Stimulated activated CD4-positive, alpha-beta T cell treated with anti-CD3 and anti-CD28 coated beads, TNF-alpha, amount 100 ng/mL, for 1 hour (primary cell): ENCODE measurements at places on chromosomes 11 and 22.

- DNase-seq = no peak
Observed at GRCh38 chr11:128304666-128305485, 282.5 kb downstream of the ETS1 start.

GRCh38 chr11:103622296-103622695, 414.1 kb upstream of the DDI1 start:
- DNase-seq = no peak

GRCh38 chr22:20431511-20432192, 6.0 kb downstream of the SCARF2 start:
- DNase-seq = no peak

DNA sequence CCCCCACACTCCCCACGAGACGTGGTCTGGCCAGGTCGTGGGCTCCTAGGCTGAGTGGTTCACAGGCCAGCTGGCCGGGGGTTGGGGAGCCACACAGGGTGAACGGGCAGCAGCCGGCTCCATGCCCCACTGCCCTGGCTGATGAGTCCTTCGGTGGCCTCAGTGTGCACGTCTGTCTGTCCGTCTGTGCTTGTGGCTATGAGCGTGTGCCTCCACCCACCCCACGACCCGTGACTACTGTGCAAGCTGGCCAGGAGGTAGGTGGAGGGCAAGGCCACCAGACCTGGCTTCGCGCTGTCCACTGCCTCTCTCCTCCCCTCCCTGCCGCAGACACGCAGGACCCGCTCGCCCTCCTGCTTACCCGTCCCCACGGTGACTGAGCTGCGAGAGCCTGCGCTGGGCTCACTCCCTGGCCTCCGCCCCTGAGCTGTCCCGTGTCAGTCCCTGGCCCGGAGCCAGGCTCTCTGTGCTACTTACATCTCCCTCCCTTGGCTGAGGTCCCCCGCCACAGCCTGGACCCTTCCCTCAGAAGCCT, 14.1 kb downstream of the CSDC2 start:
- no peak for DNase-seq

- no peak for DNase-seq
Observed at GRCh38 chr11:69840371-69841169, 21.4 kb upstream of the FGF3 start.

- DNase-seq = no peak
Observed at GRCh38 chr22:46854125-46854870, 91.8 kb downstream of the TBC1D22A start.

DNA sequence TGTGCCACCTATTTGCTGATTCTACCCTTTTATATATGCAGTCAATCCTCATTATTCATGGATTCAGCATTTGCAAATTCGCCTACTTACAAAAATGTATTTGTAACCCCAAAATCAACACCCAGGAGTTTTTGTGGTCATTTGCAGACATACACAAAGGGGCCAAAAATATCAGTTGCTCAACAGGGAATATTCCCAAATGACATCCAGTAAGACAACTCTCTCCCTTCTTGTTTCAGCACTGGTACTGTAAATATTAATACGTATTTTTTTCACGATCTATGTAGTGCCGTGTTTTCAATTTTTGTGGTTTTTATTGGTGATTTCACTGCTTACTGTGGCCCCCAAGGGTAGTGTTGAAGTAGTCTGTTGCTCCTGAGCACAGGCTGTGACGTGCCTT, 11.8 kb upstream of the CAVIN3 start:
- no peak for DNase-seq

DNA sequence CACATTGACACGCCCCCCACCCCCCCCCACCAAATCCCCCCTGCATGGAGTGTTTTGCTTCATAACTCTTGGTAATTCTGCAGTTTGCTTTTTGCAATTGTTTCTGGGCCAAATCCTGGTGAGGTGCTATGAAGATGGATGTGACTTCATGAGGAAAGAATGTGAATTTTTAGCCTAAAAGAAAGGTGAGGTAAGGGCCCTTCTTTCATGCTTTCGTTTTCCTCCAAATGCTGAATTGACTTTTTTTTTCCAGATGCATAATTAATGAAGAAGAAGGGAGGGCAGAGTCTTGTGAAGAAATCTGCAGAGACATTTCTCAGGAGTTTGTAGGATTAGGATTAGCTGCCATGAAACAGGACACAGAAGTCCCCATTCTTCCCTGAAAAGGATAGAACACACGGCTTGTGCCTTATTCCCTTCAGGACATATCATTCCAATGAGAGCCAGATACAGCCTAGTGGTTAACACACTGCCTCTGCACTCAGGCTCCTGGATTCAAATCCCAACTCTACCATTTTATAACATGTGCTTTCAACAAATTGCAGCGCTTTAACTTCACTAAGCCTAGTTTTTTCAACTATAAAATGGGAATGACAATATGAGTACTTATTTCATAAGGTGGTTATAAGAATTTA, 19.6 kb upstream of the TBCEL start:
- no peak for DNase-seq

- DNase-seq = no peak
Observed at GRCh38 chr22:24962094-24962493, 9.6 kb downstream of the KIAA1671 start.

DNA sequence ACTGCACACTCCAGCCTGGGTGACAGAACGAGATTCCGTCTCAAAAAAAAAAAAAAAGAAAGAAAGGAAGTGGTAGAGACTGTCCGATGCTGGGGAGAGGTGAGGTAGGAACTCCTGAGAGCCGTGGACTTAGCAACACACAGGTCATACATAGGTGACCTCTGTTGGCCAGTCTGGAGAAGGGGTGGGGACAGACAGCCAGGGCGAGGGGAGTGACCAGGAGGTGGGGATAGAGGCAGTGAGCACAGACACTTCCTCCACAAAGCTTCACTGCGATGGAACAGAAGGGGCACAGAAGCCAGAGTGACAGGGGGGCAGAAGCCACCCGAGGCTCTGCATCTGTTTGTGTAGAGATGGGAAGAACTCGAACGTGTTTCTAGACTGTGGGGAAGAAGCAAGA, 47.1 kb downstream of the MYH9 start:
- no peak for DNase-seq

DNA sequence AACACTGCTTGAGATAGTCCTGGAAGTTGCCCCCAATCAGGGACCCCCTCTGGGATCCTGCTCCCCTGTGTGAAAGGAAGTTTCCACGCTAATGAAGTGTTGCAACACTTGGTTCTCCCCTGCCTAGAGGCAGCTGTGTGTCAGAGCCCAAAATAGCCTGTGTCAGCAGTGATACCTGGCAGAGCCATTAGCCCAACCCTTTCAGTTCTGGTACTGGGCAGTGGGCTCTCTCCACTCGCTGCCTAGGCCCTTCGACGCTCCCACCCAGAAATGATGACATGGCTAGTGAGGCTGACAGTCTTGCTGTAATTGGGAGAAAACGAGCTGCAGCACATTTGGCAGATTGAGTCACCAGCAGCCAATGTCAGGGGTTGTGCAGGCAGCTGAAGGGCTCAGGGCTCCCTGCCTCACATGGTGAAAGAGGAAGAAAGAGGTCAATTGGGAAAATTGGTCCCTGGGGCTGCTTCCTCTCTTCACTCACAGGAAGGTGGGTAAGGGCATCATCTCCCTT, 1.4 kb upstream of the NXF1 start:
- no peak for DNase-seq

GRCh38 chr11:97354576-97354975, 964.8 kb downstream of the JRKL start:
- no peak for DNase-seq

DNA sequence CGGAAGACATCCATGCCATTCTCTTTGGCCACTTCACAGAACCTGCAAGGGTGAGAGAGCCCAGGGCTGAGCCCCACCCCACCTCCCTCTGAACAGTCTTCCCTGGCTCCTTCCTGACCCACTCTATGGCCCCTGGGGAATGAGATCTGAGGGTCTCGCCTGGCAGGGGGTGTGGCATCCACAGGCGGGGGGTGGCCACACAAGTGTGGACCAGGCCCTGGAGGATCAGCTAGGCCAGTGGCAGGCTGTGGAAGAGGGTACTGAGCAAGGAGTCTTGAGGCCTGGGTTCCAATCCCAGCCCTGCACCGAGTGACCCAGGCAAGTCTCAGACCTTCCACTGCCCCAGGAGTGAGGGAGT, 5.6 kb upstream of the LRFN4 start:
- DNase-seq = no peak

- no peak for DNase-seq
Observed at GRCh38 chr22:39135092-39135896, 17.2 kb downstream of the CBX7 start.

DNA sequence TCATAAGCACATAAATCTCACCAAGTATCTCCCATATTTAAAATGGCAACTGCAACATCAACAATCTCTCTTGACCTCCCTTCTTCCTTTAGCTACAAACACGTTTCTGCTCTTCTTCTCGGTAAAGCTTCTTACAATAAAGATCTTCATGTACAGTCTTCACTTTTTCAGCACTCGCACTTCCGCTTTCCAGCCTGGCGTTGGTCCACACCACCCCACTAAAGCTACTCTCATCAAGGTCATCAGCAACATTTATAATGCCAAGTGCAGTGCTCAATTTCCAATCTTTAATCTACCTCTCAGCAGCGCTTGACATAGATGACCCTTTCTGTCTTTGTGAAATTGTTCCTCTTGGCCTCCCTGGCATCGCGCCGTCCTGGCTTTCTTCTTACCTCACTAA, 33.6 kb downstream of the NTM start:
- no peak for DNase-seq

DNA sequence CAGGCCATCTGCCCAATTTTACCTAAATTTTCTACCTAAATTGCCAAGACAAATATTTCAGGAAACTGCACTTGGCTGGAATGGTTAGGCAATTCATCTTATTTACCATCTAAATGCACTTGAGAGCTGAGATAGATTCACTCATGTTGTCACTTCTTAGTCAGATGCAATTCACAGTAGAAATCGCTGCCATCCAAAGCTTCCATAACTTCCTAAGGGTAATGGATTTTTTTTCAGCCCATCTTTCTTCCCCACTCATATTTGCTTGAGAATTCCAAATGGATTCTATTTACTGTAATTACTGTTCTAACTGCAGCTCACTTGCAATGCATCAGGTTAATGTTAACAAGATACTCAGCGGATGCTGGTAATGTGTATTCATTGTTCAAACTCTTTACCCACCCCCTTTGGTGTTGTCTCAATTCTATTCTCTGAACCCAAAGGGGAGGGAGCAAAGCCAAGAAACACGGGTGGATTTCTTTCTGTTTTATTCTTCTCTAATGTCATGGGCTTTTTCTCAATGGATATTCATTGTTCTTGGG, 96.0 kb downstream of the TENM4 start:
- DNase-seq = no peak

- DNase-seq = no peak
Observed at GRCh38 chr11:31887180-31887579, 76.1 kb upstream of the PAX6 start.

GRCh38 chr11:9148035-9148434, 56.6 kb upstream of the SCUBE2 start:
- DNase-seq = no peak

DNA sequence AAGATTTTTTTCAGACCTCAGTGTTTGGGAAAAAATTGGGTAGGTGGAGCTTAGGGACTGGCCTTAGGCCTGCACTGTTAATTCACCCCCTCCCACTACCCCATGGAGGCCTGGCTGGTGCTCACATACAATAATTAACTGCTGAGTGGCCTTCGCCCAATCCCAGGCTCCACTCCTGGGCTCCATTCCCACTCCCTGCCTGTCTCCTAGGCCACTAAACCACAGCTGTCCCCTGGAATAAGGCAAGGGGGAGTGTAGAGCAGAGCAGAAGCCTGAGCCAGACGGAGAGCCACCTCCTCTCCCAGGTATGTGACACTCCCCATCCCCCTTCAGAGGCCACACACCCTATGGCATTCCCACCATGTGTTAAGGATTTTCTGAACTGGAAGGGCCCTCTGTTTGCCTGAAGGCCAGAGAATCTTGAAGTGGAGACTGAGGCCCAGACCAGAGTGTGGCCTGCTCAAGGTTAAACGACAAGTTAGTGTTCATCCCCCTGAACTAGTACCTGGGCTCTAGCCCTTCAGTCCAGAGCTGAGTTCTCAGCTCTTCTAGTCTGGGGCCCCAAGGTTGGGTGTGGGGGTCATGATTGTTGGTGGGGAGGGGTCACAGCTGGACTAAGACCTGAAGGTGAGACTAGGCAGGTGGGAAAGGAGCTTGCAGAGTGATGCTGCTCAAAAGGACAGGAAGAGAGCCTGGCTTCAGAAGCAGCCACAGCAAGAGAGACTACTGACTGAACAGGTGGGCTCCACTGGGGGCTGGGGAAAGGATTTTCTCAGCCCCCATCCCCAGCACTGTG, 2.3 kb upstream of the FOLR1 start:
- DNase-seq = no peak

- DNase-seq = no peak
Observed at GRCh38 chr11:90669094-90669493, 446.2 kb upstream of the CHORDC1 start.

DNA sequence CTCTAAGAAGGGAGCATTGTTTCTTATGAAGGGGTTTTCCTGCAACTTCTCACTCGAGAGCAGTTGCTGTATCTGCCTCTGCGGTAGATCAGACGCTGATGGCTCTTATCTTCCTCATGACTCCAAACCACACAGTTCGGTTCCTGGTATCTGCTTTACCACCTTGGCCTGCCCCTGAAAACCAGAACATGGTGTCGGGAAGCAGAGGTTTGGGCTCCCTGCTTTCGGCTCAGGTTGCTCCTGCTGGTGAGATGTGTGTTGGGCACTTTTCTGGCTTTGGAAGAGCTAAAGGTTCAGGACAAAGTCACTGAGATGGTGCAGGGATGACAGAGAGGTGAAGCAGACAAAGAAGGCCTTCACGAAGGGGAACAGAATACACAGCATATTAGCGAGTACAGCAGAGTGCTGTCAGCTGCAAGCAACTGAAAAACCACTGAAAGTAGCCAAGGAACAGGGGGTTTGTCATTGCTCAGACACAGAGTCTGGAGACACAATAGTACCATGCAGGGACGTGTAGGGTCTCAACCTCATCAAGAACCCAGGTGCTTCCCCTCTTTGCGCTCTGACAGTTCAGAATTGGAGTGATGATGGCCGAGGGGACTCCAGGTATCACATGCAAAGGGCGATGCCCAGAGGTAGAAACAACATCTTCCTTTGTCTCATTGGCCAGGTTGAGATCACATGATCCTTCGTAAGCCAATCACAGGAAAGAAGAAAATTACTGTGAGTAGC, 11.9 kb upstream of the CSF2RB start:
- DNase-seq = no peak

DNA sequence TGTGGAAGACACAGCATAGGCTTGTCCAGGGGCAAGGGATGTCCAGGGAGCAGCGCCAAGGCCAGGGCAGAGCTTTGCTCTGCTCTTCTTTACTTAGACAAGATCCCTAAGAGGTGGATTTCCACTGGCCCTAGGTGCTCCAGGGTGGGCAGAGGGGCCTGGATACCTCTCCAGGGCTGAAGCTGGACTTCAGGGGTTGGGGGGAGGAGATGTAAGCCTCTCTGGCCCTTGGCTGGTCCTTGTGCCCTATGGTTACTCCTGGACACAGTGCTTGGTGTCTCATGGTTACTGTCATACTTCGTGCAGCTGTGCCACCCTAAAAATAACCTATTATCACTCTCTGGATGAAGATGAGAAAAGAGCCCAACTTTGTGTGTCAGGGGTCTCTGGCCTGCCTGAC, 12.9 kb upstream of the KCNJ11 start:
- DNase-seq = no peak

DNA sequence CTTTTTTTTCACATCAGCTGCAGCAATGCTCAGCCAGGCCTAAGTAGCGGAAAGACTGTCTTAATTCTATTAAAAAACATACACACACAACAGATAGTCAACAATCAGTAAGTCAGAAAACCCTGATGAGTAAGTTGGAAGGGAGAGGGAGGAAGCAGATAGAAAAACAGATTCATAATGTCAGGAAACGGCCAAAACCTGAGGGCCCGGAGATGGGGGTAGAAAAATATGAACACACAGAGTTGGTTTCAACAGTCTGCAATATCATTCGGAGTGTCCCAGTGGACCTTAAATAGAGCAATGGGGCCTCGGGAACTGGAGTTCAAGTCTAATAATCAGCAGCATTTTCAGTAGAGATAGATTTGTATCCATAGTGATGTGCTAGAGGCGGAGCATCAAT, 14.8 kb downstream of the LRRC55 start:
- no peak for DNase-seq
